Tibial nerve (tissue), 4 donors: ENCODE measurements at places on chromosomes 5 and 9. TPM values are rescaled to one million over a fixed set of nuclear protein-coding genes. Genes with fewer than 3 reads are reported as not detected.

Gene PDCD1LG2
- 1.8 TPM for total RNA-seq

DNA sequence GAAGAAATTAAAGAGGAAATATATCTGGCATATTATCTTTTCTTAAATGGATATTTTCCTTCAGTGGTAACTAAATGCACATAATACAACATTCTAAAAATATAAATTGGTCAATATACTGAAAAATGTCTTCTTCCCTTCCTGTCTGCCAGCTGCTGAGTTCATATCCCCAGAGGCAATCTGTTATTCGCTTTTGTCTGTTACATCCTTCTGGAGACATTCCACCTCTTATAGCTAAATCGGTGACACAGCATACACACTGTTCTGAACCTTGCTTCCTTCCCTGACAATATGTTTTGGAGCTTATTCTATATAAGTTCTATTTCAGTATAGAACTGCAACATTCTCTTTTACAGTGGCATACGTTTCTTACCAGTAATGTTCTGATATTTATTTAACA is 147.8 kb downstream of the TENT4A start:
- DNase-seq, result no peak

DNA sequence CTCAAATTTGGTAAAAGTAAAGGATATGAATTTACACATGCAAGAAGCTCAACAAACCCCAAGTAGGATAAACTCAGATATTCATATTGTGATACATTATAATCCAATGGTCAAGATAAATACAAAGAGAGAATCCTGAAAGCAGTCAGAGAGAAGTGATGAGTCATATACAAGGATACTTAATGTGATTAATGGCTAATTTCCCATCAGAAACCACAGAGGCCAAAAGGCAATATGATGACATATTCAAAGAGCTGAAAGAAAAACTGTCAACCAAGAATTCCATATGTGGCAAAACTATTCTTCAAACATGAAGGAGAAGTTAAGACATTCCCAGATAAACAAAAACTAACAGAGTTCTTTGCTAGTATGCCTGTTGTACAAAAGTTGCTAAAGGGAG is 19.5 kb upstream of the IRF1 start:
- no peak for DNase-seq

GRCh38 chr5:9063615-9064245 is 482.1 kb downstream of the SEMA5A start:
- no peak for DNase-seq
